ENCODE measurements at places on chromosomes 3 and 15.

DNA sequence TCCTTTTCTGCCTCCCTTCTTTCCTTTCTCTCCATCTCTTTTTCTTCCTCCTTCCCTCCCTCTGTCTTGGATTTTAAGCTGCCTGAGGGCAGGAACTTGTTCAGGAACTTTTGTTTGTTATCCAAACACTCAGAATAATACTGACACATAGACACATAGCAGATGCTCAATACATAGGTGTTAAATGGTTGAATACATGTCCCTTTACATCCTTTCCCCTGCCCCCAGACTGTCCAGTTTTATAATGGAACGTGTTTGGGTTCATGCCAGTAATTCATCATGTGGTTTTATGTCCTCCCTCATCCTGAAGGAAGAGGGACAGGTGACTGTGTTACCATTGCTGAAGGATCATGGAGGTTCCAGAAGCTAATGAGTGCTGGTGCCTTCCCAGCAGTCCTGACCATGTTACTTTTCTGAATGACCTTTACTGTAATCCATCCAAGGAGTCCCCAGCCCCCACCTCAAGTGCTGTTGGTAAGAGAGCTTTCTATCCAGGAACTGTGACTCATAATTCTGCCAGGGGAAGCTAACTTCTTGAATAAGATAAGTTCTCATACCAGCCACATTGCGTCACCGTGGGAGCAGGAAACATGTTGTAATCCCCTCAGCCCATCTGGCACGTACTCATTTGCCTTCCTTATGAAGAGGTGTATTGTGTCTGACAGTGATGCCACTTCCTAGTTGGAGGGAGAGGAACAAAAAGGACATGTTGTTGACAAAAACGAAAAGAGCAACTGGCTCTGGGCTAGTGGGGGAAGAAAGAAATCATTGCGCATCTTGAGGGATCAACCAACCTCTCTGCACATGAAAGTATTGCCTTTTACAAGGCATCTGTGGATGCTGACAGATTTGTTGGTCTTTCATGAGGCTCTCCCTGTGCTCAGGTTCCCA is 52.4 kb downstream of the IL1RAP start:
- DNase-seq: peak; percentile 83

DNA sequence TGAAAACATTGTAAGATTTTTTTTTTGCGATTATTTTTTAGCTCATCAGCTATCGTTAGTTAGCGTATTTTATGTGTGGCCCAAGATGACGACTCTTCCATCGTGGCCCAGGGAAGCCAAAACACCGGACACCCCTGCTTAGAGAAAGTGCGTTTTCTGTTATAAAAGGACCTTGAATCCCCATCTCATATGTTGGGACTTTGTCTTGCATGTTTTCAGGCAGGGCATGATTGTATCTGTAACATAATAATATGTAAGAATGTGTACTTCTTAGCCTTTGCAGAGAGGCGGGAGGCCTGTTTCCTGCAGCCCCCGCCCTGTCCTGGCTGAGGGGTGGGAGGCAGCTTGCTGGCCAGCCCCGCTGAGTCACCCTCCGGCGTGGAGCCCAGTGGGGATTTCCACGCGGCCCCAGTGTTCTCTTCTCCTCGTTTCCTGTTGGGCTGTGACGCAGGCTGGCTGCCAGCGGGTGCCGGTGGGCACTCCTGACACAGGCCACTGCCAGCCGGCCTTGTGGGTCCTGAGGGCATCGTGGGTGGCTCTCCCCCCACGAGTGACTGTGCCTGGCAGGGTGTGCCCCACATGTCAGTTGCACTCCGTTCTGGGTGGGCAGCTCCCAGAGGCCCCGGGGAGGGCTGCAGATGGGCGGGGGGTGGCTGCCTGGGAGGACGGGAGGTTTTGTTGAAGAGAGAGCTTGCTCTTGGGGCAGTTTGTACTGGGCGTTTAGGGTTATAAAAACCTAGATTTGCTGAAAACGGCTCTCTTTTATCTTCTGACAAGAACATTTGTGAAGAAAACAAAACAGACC is 55.6 kb downstream of the SMAD3 start:
- peak; percentile 88 for DNase-seq

- no peak for DNase-seq
Observed at GRCh38 chr3:69558912-69559311, 173.0 kb upstream of the FRMD4B start.

GRCh38 chr3:49277383-49277775 is 347 bp upstream of the C3orf62 start:
- no peak for DNase-seq

DNA sequence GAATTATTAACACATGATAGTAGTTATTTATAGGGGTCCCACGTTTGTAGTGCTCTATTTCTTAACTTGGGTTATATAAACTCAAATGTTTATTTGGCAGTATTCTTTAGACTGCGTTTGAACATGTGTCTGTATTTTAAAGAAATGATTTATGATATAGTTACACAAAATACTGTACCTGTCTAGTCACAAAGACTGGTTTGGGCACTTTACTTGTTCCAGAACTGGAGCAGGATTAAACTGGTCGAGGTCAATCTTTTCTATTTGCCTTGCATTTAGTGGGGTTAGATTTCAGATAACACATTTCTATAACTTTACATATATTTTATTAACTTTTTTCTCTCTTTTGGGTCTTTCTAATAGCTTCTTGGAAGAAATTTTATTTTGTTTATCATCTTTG is 39.5 kb downstream of the HACD3 start:
- no peak for DNase-seq

- no peak for DNase-seq
Observed at GRCh38 chr3:149850787-149851584, 38.0 kb downstream of the RNF13 start.

- DNase-seq: no peak
Observed at GRCh38 chr15:56532721-56533460, 68.0 kb upstream of the MNS1 start.

GRCh38 chr3:120311863-120312794 is 27.1 kb upstream of the GPR156 start:
- DNase-seq: no peak

GRCh38 chr3:187651282-187651681 is 18.9 kb downstream of the SST start:
- no peak for DNase-seq

DNA sequence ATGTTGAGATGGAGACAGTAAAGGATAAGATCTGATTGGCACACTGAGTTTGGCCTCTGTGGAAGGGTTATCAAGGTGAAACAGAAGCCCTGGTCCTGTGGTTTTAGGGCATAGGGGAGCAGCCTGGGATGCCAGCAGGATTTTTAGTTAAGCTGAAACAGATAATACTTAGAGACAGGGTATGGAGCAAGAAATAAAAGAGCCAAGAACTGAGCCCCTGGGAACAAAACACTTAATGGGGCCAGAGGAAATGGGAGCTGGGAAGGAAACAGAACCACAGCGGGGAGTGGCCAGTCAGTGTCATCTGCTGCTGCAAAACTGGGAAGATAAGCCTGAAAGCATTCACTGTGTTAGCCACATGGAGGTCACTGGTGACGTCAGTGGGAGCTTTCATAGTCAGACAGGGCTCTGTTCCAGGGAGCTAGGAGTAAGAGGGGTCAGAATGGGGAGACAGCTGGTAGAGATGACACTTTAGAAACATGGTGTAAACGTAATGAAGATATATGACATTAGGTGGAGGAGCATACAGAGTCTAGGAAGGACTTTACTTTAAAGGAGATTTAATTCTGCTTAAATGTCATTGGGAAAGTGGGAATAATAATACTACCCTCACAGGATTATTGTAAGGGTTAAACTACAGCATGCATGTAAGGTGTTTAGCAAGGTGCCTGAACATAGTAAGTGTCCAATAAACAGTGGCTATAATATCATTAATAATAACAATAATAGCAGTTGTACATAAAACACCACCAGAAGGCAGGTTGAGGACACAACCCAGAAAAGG is 172.7 kb upstream of the CTNNB1 start:
- no peak for DNase-seq

- DNase-seq: no peak
Observed at GRCh38 chr3:46667657-46668056, 25.8 kb downstream of the ALS2CL start.

GRCh38 chr3:44961888-44962287 is 14.1 kb downstream of the ZDHHC3 start:
- no peak for DNase-seq

DNA sequence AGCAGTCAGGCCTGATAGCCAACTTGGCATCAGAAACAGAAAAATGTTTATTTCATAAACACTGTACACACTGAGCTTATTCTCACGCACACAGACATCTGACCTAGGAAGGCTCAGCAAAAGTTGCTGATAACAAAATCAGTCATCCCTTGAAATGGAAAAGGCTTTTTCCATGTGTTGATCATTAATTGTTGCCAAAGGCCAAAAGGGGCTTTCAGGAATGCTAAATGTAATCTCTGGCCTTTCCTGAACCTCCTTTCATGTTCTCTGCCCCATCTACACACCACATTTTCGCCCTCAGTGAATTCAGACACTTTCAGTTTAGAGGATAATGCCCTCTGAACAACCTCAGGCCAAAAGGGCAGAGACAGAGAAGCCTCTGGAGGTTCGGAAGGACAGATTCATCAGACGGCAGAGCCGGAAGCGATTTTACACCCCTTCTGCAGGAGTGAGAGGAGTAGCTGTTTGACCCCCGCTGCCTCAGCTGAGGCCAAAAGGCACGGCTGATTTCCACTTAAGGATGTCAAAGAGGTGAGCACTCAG is 14.5 kb downstream of the RTP4 start:
- no peak for DNase-seq

GRCh38 chr3:45991341-45991740 is 4.3 kb downstream of the FYCO1 start:
- no peak for DNase-seq

GRCh38 chr3:126928921-126929474 is 53.9 kb upstream of the PLXNA1 start:
- no peak for DNase-seq

- peak; percentile 46 for DNase-seq
Observed at GRCh38 chr3:172355836-172356235, 92.4 kb downstream of the GHSR start.

DNA sequence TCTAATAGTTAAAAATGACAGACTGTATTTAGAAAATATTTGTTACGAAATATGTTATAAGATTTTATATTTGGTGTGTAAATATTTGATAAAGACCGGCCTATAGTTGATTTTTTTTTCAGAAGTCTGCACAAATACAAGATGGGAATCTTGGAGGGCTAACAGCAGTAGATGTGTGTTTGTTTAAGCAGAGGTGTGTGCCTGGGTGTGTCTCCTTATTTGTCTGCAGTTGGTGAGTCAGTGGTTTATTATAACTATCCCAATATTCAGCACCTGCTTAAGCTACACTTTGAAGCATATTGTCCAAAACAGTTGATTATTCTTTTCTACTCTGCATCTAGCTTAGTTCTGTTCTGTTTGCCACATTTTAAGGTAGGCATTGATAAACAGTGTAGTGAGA is 12.4 kb downstream of the GLCE start:
- DNase-seq: no peak

DNA sequence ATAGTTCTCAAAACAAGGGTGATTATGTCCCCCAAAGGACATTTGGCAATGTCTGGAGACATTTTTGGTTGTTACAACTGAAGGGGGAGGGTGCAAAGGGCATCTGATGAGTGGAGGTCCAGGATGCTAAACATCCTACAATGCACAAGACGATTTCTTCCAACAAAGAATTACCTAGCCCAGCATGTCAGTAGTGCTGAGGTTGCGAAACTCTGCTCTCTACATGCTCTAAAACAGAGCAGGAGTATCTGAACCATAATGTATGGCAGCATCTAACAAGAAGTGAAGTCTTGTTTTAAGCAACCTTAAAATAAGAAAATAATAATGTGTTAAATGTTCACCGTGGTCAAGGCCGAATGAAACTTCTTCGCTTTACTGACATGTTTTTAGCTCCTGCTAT is 7.0 kb downstream of the GYG1 start:
- no peak for DNase-seq

DNA sequence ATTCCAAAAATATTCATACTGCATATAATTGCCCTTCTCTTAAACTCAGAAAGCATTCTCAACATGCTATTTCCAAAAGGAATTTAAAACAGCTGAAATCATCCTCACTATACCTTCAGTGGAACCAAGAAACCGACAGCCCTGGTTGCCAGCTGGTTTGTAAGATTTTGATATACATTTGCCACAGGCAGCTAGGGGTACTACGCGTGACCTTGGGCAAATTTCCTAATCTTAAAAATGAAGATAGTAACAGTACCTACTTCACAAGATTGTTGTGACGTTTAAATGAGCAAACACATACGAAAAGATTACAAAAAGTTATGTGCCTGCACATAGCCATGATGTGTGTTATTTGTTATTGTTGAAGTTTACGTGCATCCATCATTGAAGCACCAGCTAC is 7.3 kb downstream of the C3orf70 start:
- no peak for DNase-seq

DNA sequence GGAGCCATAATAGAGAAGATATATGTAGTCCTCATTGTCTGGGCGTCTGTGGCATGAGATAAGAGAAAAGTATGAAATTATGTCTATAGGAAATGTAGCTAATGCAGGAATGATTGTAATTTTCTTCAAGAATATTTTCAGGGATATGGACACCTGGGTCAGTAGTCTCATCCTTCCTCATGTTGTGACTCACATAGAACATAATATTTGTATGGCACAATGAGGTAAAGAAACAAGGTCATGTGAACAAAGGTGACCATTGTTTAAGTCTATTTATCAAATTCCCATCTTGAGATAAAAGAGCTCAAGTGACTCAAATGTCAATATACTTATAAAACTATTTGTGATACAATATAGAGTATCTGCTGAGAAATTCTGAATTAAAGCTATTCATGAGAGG is 345.5 kb upstream of the ROBO1 start:
- DNase-seq: no peak

DNA sequence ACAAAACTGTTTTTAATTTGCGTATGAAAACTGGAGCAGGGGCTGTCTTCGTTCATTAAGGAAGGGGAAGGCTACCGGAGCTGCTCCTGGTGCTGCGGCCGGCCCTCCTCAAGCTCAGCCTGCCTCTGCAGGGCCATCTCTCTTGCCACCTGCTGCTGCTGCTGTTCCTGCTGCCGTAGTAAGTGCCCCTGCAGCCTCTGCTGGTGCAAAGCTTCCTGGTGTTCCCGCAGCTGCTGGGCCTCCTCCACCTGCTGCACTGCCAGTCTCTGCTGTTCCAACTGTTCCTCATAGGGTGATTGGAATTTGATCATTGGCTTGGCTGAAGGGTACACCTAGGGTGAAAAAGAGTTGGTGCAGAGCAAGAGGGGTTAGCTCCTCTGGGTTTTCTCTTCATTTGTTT is 66.0 kb downstream of the GOLIM4 start:
- DNase-seq: no peak

All from GM03348 (cell line).